Pulmonary artery endothelial cell (primary cell): ENCODE measurements at places on chromosomes 6 and 20.

GRCh38 chr6:105889902-105890301 is 196.2 kb upstream of the PRDM1 start:
- DNase-seq: no peak

DNA sequence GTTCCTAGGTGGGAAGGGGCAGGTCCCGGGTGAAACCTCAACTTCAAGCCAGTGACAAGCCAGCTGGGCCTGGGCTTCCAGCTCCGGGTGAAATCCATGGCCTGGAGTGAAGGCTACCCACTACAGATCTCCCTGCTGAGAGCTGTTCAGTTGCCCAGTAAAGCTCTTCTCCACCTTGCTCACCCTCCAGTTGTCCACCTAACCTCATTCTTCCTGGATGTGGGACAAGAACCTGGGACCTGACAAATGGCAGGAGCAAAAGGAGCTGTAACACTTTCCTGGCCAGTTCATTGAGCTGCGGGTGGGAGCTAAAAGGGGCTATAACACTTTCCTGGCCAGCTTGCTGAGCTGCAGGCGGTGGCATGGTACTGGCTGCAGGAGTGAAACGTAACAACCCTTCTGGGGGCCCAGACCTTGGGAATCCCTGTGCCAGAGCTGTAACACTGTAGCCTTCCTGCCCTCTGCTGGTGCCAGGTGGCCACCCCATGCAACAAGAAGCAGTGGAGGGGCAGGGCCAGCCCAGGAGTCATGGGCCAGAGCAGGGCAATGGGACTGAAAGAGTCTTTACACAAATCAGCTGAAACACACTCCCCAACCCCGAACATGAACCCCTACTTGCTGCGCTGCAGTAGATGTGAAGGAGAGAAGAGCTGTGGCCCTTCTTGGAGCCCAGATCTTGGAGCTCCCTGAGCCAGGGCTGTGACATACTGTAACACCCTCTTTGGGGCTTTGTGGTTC is 3.6 kb upstream of the HINT3 start:
- DNase-seq: no peak

DNA sequence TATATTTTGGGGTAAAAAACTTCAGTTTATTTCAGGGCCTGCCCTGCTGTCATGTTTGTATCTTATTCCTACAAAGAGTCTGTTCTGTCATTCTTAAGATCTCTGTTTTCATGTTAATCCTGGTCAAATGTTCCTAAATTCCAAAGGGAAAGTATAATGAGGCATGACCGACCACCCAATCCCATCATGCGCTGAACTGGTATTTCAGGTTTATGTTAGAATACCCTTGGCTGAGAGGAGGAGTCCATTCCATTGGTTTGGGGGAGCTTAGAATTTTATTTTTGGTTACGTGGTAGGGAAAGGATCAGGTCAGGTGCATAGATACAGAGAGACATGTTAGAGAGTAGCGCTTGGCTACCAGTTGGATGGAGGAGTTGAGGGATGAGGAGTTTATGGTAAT is 25.7 kb downstream of the CFAP61 start:
- DNase-seq: no peak

GRCh38 chr6:163412341-163412740 is 2.2 kb upstream of the QKI start:
- no peak for DNase-seq

DNA sequence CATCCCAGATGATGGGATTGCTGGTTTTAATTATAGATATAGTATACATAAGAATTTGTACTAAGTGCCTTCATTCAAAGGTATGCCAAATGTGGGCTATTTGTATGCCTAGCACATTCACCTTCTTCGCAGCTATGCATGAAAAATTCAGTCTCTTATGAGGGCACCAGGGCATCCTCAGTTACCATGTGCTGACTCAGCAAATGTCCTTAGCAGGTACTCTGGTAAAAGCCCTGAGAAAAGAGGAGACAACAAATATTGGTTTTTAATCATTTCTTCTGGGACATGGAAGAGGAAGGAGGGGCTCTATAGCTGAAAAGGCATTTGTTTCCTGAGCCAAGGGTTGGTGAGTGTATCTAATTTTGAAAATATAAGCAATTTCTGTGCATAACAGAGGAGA is 258.1 kb upstream of the BMP2 start:
- no peak for DNase-seq

- no peak for DNase-seq
Measured at GRCh38 chr6:51529240-51529639, 558.2 kb downstream of the PKHD1 start.

- no peak for DNase-seq
Measured at GRCh38 chr6:44407951-44408670, 20.6 kb downstream of the CDC5L start.

GRCh38 chr6:11727998-11728961 is 50.3 kb downstream of the ADTRP start:
- DNase-seq: no peak

GRCh38 chr6:15308435-15309213 is 62.8 kb downstream of the JARID2 start:
- DNase-seq: peak; percentile 36

GRCh38 chr6:119791736-119792135 is 442.2 kb upstream of the MAN1A1 start:
- DNase-seq: no peak
